Muscle of arm (tissue), 14 donors: ENCODE measurements at places on chromosomes 13 and 19.

GRCh38 chr19:52214241-52214640 is 24.4 kb downstream of the PPP2R1A start:
- DNase-seq: no peak

DNA sequence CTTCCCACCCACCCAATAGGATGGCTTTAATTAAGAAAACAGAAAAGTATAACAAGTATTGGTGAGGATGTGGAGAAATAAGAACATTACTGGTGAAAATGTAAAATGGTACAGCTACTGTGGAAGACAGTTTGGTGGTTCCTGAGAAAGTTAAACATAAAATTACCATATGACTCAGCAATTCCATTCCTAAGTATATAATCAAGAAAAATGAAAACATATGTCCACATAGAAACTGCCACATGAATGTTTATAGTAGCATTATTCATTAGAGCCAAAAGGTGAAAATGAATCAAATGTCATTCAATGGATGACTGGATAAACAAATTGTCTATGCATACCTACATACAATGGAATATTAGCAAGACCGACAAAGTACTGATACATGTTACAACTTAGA is 16.9 kb downstream of the DZIP1 start:
- no peak for DNase-seq

GRCh38 chr19:2969104-2969504 is 8.3 kb upstream of the TLE6 start:
- DNase-seq: peak; percentile 83

DNA sequence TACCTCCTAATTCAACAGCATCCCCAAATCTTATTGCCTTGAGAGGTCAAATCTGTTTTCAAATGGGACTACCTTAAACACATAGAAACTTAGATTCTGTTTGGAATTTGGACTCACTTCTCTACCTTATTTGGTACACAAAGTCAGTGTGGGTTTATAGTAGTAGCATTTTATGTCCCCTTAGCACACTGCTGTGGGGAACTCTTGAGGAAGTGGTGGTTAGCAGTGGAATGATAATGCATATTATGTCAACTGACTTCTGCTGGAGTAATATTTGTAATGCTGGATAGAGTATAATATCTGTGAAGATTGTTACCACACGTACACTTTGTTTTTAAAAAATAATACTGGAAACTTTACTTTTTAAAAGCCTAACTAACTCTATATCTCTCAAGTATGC is 386.3 kb downstream of the NDFIP2 start:
- DNase-seq: no peak

DNA sequence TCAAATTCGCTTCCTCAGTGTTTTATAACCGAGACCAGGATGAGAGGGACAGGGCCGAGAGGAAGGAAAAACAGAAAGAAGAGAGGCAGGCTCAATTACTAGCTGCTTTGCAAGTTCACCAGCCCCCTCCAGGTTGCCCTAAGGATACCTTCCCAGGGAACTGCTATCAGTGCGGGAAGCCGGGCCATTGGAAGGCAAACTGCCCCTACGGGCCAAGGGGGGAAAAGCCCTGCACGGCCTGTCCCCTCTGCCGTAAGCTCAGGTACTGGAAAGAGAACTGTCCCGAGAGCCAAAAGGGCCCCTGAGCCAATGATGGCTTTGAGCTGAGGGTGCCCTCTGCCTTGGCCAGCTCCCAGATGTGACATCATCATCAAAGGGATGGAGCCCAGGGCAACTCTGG is 3.2 kb upstream of the ERVV-1 start:
- DNase-seq: no peak

DNA sequence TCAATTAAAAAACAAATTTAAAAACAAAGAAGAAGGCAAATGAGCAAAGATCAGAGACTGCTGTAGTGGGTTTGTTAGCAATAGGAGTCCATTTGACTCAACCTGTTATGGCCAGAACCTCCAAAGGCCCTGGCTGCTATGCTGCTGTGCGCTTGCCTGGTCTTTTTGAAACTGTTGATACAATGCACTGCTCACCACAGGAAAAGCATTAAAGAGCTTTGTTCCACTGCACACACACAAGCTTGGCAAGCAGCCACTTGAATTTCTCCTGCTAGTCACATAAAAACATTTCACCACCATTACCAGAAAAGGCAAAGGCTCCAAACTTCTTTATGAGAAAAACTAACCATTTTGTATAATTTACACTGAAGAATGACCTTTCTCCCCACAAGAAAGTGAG is 132.2 kb downstream of the FREM2 start:
- DNase-seq: peak; percentile 2

GRCh38 chr13:91774397-91774796 is 376.0 kb downstream of the GPC5 start:
- DNase-seq: no peak

GRCh38 chr19:46487178-46487801 is 8.4 kb downstream of the PNMA8B start:
- DNase-seq: no peak

GRCh38 chr13:102564564-102564963 is 32.2 kb upstream of the TPP2 start:
- no peak for DNase-seq

DNA sequence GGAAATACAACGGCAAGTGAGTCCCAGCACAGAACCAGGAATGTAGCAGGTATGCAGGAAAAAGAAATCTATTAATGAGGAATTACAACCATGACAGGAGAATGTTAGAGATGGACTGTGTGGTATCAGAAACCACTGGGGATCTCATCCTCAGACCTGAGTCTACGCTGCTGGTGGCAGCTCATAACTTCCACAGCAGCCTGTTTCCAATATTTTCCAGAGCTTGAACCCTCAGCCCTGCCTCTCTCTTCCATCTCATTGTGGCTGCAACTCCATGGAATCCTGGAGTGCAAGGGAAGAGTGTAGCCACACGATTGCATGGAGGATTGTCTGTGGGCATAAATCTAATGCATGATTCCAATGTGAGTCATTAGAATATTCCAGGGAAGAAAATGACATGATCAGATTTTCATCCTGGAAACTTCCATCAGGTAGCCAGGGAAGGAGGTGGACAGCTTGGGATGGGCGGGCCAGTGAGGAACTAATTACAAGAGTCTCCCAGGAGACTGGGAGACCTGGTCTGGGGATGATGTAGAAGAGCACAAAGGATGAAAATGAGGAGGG is 14.9 kb downstream of the PLA2G4C start:
- DNase-seq: no peak

DNA sequence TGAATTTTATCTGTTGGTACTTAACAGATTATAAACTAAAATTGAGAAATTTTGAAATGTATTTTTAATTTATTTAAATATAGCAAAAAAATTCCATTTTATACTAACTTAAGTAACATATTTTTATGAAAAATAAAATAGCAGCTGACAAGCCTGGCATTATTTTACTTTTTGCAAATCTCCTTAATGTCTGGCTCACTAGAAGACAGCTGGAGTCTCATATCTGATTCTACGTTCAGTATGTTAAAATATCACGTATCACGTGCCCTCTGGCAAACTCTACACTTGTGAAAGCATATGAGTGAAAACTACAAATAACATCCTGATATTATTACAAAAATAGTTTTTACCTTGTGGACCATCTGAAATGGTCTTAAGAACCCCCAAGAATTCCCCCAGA is 513.2 kb upstream of the NBEA start:
- DNase-seq: no peak

DNA sequence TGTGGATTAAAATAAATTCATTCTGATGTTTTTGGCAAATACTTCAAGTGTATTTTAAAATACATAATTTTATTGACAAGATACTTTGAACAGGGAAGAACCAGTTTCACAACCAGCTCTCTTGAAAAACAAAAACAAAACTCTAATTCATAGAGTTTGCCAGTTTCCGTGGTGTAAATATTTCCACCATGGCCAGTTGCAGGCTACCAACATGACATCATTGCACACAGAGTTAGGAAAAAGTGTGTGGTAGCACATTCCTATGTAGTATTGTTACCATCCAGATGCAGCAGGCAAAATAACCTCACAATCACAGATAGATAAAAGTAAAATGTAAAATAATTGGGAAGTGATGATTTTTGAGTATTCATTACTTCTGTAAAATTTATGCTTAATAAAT is 7.7 kb upstream of the RNF113B start:
- no peak for DNase-seq

DNA sequence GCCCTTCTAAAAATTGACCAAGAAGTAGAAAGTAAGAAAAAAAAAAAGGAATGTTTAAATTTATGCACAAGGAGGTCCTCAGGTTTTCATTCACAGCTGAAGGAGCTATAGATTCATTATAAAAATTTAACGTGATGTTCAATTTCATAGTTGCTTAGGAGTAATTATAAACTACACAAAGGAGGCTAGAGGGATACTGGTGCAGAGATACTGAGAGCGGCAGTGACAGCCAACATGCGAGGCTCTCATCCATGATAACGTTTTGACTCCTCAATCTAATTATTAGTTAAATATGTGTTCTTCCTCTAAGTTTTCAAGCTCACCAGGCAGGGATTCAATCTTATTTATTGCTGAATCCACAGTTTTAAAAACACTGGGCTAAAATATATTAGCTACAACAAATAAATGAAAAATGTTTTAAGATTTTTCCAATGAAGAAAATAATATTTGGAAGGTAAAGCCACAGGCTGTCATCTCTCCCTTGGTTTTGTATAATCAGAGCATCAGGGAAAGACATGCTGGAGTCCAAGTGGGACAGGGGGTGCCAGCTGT is 49.8 kb upstream of the TRPC4 start:
- DNase-seq: no peak

DNA sequence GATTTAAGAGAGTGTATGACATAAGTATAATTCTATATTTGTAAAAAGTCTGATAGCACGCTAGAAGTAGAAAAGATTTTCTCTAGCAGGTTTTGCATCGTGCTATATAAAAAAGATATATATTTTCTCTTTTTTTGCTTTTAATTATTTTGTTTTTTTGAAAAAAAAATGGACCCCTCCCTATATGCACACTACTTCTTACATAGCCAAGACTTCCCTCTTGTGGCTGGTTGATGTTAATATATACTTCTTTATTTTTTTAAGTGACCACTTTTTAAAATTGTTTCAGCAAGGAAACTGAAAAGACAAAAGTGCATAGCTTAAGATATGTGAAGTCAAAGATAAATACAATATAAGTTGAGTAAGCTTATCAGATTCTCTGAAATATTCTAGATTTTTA is 1202.8 kb downstream of the DIAPH3 start:
- peak; percentile 13 for DNase-seq

DNA sequence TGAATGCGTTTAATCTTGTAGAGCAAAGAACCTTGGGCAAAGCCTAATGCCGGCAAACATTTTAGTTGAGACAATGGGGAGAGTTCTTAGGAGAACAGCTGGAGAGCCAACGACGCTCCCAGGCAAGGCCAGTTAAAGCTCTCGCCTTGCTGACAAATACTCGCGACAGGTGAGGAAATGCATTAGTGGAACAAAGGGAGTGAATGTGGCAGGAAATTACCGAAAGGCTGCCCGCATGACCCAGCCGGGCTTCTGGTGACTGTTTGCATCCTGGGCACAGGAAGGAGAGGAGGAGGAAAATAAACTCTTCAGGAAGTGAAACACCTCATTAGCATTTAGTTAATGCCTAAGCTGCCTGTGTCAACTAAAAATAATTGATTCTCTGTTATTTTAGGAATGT is 74.6 kb downstream of the SHISA2 start:
- no peak for DNase-seq

GRCh38 chr13:101486708-101487437 is 34.4 kb downstream of the ITGBL1 start:
- no peak for DNase-seq

DNA sequence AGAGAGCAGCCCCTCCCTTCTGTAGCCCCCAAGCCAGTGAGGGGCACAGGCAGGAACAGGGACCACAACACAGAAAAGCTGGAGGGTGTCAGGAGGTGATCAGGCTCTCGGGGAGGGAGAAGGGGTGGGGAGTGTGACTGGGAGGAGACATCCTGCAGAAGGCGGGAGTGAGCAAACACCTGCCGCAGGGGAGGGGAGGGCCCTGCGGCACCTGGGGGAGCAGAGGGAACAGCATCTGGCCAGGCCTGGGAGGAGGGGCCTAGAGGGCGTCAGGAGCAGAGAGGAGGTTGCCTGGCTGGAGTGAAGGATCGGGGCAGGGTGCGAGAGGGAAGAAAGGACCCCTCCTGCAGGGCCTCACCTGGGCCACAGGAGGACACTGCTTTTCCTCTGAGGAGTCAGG is 4.2 kb downstream of the KLK3 start:
- no peak for DNase-seq

GRCh38 chr19:30227012-30227621 is 145.1 kb upstream of the ZNF536 start:
- peak; percentile 18 for DNase-seq

DNA sequence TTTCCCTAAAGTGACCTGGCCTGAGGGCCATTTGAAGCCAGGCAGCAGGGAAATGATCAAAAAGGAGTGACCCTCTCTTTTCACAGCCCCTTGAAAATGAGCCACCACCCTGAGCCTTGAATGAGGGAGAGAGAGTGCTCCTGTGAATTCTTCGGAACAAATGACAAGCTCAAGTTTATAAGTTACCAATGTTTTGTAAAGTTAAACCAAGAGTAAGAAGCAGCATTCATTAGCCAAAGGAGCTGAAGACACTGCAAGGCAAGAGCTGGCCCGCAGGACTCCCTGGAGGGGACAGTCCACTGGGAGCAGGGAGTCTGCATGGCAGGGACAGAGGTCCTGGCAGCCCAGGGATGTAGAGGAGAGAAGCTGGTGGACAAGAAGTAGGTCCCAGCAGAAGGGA is 16.7 kb upstream of the CCNP start:
- no peak for DNase-seq

DNA sequence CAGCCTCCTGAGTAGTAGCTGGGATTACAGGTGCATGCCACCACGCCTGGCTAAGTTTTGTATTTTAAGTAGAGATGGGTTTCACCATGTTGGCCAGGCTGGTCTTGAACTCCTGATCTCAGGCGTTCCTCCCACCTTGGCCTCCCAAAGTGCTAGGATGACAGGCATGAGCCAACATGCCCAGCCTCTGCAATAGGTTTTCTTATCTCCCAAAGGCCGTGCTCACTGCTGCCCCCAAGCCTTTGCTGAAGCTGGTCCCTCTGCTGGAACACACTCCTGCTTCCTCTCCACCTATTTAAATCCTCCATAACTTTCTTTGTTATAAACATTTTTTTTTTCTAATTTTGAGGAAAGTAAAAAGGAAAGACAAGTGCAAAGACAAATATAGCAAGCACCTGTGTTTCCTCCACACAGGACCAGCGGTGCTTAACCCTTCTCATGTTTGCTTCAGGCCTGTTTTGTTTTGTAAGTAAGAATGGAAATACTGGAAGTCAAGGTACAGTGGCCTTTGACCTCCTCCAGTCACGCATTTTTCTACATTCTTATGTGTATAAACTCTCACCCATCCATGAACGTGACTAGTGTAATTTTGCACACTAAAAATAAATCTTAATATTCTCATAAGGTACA is 14.5 kb upstream of the TNFAIP8L1 start:
- DNase-seq: no peak

GRCh38 chr13:105918842-105919741 is 616.4 kb downstream of the EFNB2 start:
- DNase-seq: no peak

- no peak for DNase-seq
Observed at GRCh38 chr19:18853755-18854427, 22.1 kb downstream of the UPF1 start.
